ENCODE measurements at places on chromosomes 7 and 10. TPM values are rescaled to one million over a fixed set of nuclear protein-coding genes. Genes with fewer than 3 reads are reported as not detected.

Gene HOXA7
- total RNA-seq = 12.9 TPM

Gene COBL
- 8.0 TPM for total RNA-seq

- no peaks in the 10 kb centered on the region for H3K36me3 ChIP-seq
- no peaks in the 10 kb centered on the region for H3K27me3 ChIP-seq
- peaks cover 23% of the 10 kb centered on the region for H3K4me1 ChIP-seq
- peak overlapping the region; percentile 82 for H3K4me3 ChIP-seq
Observed at GRCh38 chr10:63133821-63134557, 861 bp downstream of the NRBF2 start.

Gene CUX1
- 74.5 TPM for total RNA-seq

- H3K27ac ChIP-seq = no peak overlapping the region
- no peak for DNase-seq
- H3K36me3 ChIP-seq = no peaks in the 10 kb centered on the region
Observed at GRCh38 chr10:110491346-110491745, 6.4 kb upstream of the DUSP5 start.

Measured in tibial nerve (tissue), 4 donors.